Activated naive CD8-positive, alpha-beta T cell treated with anti-CD3 and anti-CD28 coated beads, Interleukin-2, amount 10 ng/mL, durations not matched to agents 7 days and 5 days (primary cell): ENCODE measurements at places on chromosomes 16 and 17. TPM values are rescaled to one million over a fixed set of nuclear protein-coding genes. Genes with fewer than 3 reads are reported as not detected.

The CNEP1R1 gene
- total RNA-seq: 29.0 TPM

DNA sequence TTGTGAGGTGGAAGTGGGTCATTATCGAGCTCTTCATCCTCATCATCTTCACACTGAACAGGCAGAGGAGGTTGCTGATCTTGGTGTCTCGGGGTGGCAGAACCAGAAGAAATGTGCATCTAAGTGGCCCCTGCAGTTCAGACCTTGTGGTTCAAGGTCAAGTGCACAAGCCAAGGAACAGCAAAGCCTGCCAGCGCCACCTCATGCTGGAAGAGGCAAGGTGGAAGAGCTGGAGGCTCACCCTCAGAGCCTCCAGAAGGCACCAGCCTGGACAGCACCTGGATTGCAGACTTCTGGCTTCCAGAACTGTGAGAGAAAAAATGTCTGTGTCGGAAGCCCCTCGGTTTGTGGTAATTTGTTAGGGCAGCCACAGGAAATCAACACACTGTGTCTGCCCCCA is 32.7 kb downstream of the IFT140 start:
- DNase-seq: no peak
- H3K27me3 ChIP-seq: no peaks in the 10 kb centered on the region
- peaks cover 2% of the 10 kb centered on the region for H3K36me3 ChIP-seq

The CDH1 gene
- total RNA-seq: 0.58 TPM

The TP53TG3B gene
- not detected for total RNA-seq

DNA sequence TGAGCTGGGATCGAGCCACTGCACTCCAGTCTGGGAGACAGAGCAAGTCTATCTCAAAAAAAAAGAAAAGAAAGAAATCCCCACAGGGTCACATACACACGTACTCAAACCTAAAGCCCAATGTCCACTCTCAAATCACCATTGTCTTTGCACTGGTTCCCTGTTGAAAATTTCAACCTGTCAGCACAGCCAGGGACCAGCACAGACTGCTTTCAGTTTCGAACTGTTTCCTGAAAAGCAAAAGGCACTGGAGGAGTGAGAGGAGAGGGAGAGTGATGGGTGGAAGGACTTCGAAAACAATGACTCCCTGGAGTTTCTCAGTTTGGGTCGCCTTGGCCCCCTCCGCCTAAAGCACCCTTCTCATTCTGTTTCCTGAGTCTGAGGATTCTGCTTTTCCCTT is 9.0 kb upstream of the CD300C start:
- no peaks in the 10 kb centered on the region for H3K27me3 ChIP-seq
- no peak overlapping the region for H3K4me3 ChIP-seq
- no peak for DNase-seq

The MYH8 gene
- not detected for total RNA-seq

- no peak overlapping the region for H3K4me3 ChIP-seq
- no peak overlapping the region for H3K27ac ChIP-seq
- peaks cover 3% of the 10 kb centered on the region for H3K4me1 ChIP-seq
Measured at GRCh38 chr16:55492756-55493380, 13.9 kb downstream of the MMP2 start.

DNA sequence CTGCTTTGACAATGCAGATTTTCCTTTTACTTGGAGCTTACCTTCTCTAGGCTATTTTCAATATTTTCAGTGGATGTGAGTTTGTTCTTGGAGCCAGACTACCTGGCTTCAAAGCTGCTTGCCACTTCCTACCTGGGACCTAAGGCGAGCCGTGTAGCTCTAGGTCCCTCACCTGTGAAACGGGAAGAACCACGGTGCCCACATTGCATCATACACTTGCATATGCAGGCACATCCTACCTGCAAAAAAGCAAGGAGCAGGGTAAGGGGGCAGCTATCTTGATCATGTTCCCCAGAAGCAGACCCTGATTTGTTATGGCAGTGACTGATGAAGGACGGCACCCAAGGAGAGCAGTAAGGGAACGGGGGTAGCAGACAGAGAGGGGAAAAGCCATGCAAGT is 27.0 kb upstream of the MPRIP start:
- H3K27ac ChIP-seq: no peak overlapping the region
- no peak for DNase-seq
- H3K36me3 ChIP-seq: no peaks in the 10 kb centered on the region
- peaks cover 5% of the 10 kb centered on the region for H3K27me3 ChIP-seq
- no peak overlapping the region for H3K4me3 ChIP-seq

- peaks cover 8% of the 10 kb centered on the region for H3K36me3 ChIP-seq
- H3K4me3 ChIP-seq: peak overlapping the region; percentile 74
- peaks cover 71% of the 10 kb centered on the region for H3K4me1 ChIP-seq
- DNase-seq: no peak
- no peaks in the 10 kb centered on the region for H3K27me3 ChIP-seq
Measured at GRCh38 chr16:23948949-23949411, 113.2 kb downstream of the PRKCB start.

DNA sequence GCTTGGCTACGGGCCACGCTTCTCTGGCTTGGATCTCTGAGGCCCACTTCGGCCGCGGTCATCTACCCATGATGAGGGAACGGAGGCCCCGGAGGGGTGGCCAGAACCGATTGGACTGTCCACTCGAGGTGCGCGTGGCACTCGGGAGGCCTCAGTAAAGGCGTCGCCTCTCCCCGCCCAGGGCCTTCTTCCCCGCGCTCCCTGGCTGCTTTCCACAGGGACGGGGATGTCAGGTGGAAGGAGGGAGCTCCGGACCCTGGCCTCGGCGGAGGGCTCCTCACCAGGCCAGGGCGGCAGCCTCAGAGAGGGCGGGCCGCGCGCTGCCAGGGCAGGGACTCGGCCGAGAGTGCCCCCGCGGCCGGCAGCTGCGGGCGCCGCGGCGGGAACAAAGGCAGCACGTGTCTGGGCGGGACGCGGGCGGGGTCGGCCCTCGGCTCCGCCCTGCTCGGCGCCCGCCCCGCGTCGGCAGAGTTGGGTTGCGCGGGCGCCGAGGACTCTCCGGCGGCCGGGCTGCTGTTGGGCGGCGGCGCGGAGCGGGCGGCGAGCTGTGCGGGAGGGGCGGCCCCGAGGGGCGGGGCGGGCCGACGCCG is 587 bp upstream of the CDK5R1 start:
- H3K27ac ChIP-seq: peak overlapping the region; percentile 39
- no peaks in the 10 kb centered on the region for H3K27me3 ChIP-seq

The GLP2R gene
- not detected for total RNA-seq

DNA sequence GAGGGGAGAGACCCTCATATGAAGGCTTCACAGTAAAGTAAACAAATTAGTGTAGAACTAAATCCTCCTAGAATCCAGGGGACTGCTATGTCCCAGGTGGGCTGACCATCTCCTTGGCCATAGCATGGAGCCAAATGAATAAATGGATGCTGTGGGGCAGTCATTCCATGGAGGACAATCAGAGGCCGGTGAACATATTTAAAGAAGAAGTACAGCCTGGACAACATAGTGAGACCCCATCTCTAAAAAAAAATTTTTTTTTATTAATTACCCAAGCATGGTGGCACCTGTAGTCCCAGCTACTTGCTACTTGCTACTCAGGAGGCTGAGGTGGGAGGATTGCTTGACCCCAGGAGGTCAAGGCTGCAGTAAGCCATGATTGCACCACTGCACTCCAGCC is 5.3 kb upstream of the CBFB start:
- DNase-seq: no peak
- H3K27ac ChIP-seq: no peak overlapping the region
- no peaks in the 10 kb centered on the region for H3K36me3 ChIP-seq
- H3K4me1 ChIP-seq: peaks cover 28% of the 10 kb centered on the region
- H3K27me3 ChIP-seq: peaks cover 6% of the 10 kb centered on the region
- no peak overlapping the region for H3K4me3 ChIP-seq

DNA sequence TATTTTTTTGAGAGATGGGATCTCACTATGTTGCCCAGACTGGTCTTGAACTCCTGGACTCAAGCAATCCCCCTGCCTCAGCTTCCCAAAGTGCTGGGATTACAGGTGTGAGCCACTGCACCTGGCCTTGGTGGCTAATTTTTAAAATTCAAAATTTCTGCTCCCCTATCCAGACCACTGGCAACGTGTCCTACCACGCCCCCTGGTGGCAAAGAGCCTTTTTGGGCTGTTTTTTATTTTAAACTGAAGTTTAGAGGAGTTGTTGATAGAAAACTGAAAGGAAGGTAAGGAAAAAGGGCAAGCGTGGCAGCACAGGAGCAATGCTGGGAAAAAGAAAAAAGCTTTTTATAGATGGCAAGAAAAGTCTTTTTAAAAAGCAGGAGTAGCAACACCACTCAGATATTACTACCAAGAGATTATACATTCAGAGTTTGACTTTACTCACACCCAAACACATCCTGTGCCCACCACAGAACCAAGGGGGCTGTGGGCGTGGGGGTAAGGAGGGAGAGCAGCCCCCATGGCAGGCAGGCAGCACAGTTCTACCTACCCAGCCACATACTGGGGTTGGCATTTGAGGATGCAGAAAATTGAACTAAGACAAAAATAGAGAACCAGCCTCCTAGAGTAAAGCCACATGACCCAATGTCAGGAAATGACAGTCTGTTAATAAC is 4.2 kb upstream of the MXRA7 start:
- peaks cover 55% of the 10 kb centered on the region for H3K4me1 ChIP-seq
- H3K36me3 ChIP-seq: peaks cover 21% of the 10 kb centered on the region
- H3K4me3 ChIP-seq: peak overlapping the region; percentile 77
- peak; percentile 77 for DNase-seq

DNA sequence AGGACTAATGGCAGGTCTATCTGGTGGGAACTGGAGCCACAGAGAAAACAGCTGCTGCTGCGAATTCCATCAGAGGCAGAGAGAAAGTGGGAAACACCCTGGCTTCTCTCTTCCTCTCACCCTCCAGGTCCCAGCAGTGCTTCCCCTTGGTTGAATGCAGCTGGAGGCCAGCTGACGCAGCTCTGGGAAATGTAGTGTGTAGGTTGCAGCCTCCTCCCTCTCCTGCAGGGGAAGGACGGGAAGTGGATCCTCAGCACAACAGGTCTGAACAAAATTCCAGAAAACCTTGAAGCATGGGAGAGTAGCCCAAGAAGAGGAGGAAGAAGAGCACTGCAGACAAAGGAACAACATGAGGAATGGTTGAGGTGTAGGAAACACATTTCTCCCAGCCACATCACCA is 67.8 kb upstream of the MMP2 start:
- H3K4me1 ChIP-seq: no peaks in the 10 kb centered on the region
- H3K27me3 ChIP-seq: peaks cover 5% of the 10 kb centered on the region
- H3K4me3 ChIP-seq: no peak overlapping the region
- no peaks in the 10 kb centered on the region for H3K36me3 ChIP-seq
- no peak overlapping the region for H3K27ac ChIP-seq

DNA sequence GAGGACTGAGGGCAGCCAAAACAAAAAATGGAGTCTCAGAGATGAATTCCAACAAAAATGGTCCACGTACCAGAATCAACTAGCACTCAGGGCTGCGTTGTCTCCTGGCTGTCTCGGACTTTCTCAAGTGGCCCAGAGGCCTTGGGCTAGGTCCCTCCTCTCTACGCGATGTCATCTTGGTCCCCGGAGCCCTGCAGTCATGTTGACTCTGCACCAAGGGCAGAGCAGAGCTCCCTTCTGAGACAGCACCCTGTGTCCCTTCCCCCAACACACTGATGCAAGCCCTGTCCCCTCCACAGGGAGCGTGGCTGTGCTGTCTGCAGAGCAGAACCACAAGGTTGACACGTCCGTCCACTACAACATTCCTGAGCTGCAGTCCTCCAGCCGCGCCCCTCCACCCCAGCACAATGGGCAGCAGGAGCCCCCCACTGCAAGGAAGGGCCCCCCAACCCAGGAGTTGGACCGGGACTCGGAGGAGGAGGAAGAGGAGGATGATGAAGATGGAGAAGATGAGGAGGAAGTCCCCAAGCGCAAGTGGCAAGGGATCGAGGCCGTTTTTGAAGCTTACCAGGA is 20.8 kb downstream of the GINS2 start:
- H3K36me3 ChIP-seq: peaks cover 7% of the 10 kb centered on the region
- no peaks in the 10 kb centered on the region for H3K27me3 ChIP-seq

DNA sequence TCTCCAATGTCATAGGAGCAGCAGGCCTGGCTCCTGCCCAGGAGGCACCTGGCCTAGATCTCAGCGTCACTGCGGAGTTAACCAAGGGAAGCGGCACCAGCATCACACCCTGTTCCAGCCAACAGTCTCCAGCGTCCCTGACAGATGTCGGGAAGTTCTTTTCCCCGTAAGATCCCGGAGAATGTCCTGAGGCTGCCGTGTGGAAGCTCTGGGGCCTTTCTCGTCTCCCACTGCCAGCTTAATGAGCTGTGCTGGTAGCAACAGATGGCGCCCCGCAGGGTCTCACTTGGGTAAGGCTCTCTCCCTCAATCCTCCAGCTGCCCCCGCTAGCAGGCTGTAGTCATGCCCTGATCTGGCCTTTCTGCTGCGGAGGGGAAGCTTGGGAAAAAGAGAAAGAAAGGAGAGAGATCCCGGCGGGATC is 57.5 kb downstream of the MARCHF10 start:
- no peaks in the 10 kb centered on the region for H3K4me1 ChIP-seq
- H3K36me3 ChIP-seq: no peaks in the 10 kb centered on the region
- no peak overlapping the region for H3K27ac ChIP-seq
- no peak for DNase-seq
- H3K4me3 ChIP-seq: no peak overlapping the region
- peaks cover 5% of the 10 kb centered on the region for H3K27me3 ChIP-seq

The BRIP1 gene
- 20.1 TPM for total RNA-seq
